Fibroblast of skin of back (primary cell): ENCODE measurements at places on chromosomes 4 and X.

DNA sequence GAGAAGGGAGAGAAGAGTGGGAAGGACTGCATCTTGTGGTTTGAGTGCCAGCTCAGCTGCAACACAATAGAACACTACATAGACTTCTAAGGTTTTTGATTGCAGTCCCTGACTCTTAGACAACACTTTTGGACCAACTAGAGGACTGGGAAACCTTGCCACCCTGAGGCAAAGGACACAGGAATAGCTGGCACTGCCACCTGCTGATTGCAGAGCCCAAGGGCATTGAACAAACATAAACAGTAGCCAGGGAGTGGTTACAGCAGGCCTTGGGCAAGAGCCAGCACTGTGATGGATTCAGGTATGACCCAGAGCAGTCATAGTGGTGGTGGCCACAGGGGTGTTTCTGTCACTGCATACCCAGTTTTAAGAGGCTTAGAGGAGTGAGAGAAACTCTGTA lies 72.5 kb upstream of the CXorf51A start:
- DNase-seq = no peak

- DNase-seq = peak; percentile 37
Observed at GRCh38 chr4:146134761-146135445, 40.6 kb upstream of the LSM6 start.

- DNase-seq = no peak
Observed at GRCh38 chr4:169245061-169245460, 25.7 kb downstream of the SH3RF1 start.

DNA sequence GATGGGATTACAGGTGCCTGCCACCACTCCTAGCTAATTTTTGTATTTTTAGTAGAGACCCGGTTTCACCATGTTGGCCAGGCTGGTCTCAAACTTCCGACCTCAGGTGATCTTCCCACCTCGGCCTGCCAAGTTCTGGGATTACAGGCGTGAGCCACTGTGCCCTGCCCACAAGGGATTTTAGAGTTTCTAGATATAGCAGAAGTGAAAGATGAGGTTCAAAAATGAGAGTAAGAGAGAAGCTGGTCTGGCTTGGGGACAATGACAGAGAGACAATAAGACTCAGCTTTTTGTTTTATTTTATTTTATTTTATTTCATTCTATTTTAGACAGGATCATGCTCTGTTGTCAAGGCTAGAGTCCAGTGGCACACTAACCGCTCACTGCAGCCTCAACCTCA lies 30.6 kb downstream of the TRIM61 start:
- DNase-seq = no peak

DNA sequence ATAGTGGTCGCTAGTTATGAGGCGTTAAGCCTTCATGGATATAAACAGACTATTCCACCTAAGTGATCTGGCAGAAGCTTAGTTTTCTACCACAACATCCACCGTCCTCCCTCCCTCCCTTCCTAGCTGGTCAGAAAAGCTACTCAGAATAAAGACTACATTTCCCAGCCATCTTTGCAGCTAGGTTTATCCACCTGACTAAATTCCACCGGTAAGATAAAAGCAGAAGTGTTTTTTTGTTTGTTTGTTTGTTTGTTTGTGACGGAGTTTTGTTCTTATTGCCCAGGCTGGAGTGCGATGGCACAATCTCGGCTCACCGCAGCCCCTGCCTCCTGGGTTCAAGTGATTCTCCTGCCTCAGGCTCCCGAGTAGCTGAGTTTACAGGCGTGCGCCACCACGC lies 44.3 kb downstream of the HELT start:
- no peak for DNase-seq
